ENCODE measurements at places on chromosomes 7 and 10. TPM values are rescaled to one million over a fixed set of nuclear protein-coding genes. Genes with fewer than 3 reads are reported as not detected.

Gene SLF2
- 31.3 TPM for total RNA-seq

Gene ZNF467
- 0.80 TPM for total RNA-seq

Gene ABCC2
- 0.80 TPM for total RNA-seq

Gene GSAP
- total RNA-seq, result 5.8 TPM

Gene ITGB8
- total RNA-seq, result 32.9 TPM

Gene ACSL5
- 18.3 TPM for total RNA-seq

Gene PIK3AP1
- 2.1 TPM for total RNA-seq

Gene BEND7
- 8.0 TPM for total RNA-seq

- no peak for DNase-seq
Measured at GRCh38 chr7:72118366-72118765, 293.8 kb downstream of the CALN1 start.

GRCh38 chr7:154909241-154910105 lies 93.5 kb downstream of the PAXIP1 start:
- DNase-seq, result no peak

- DNase-seq, result no peak
Measured at GRCh38 chr7:151433721-151434400, 6.1 kb downstream of the CRYGN start.

- no peak for DNase-seq
Measured at GRCh38 chr10:16999665-17000451, 129.8 kb downstream of the CUBN start.

- DNase-seq, result no peak
Measured at GRCh38 chr10:132460071-132460470, 63.1 kb downstream of the PWWP2B start.

DNA sequence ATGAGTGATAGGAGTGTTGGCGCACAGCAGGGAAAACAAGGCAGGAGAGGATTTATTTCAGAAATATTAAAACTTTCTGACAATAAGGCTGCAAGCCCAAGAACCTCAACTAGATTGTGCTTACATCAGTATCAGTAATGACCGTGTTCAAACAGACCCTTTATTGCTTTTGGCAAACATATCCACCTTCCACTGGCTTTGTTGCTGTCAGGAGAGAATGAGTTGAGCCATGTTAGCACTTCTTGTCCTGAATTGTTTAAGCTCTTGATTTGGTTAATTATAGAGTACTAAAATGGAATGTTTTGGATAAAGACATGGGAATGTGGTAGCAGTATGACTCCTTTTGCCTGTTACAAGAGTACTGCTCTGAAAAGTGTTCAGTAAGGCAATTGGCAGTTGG lies 3.8 kb downstream of the AHCYL2 start:
- DNase-seq, result no peak

GRCh38 chr7:130959743-130960207 lies 225.8 kb upstream of the KLF14 start:
- DNase-seq, result peak; percentile 93

DNA sequence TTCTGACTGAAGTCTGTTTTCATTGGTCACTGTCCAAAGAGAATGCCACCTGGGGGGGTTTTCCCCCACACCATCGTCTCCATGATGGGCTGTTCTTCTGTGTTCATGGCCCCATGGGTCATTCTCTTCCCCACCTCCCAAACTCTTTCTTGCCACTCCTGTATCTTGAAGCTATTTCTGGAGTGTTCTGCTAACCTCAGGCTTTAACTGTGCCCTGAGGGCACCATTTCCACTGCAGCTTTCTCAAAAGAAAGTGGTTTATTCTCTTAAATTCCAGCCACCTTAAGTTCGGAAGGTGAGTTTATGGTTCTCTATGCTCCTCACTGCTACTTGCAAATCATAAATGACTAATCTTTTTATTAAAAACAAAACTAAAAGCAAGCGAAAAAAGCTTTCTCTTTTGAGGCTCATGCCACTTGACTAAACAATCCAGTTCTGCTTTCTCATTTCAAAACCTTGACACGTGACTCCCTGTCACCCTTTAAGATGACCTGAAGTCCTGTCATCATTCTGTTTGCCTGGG lies 7.4 kb upstream of the APBB1IP start:
- DNase-seq, result no peak

DNA sequence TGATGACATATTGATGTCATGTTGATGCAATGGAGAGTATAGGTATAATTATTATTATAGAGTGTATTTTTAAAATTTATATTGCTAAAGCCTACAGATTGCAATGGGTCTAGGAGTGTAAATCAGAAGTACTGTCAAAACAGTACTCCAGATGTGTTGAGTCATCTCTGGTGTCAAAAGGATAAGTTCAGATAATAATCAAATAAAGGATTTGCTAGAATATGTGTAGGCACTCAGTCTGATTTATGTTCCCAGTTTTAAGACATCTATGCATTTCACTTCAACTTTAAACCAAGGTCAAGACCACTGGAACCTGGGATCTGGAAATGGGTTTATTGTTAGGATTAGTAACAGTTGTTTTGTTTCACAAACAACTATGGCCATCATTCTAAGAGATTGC lies 342.3 kb upstream of the BMPER start:
- DNase-seq, result no peak

DNA sequence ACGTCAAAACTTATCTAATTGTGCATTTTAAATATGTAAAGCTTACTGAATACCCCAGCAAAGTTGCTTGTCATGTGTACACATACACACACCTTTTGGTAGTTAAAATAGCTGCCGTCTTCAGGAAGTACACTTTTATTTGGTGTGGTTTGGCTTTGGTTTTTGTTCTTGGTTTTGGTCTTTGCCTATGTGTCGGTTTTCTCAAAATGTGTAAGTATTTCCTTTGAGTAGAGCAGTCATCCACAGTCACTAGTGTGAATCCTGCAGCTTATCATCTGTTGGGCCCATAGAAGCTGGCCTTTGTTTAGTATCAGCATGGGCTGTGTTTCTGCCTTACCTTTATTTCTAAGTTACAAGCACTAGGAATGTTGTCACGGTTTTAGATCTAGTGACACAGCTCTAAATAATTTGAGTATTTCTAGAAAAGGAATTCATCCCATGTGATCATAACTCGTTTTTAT lies 35.3 kb downstream of the NET1 start:
- no peak for DNase-seq

GRCh38 chr7:66142996-66143395 lies 28.3 kb downstream of the CRCP start:
- DNase-seq, result no peak

DNA sequence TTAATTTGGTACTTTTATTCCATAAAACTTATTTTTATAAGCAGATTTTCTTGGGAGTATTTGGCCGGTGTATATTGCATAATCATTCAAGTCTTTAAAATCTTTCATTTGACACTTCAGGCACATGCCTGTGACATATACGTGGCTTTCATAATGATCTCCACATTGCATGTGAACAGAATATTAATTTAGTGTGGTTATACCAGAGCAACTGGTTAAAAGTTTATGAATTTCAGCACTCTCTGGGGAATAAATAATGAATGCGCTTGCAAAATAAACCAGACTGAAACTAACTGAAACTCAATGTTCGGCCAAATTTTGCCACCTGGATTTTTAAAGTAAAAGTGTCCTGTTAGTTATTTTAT lies 242.3 kb downstream of the GLI3 start:
- DNase-seq, result no peak

DNA sequence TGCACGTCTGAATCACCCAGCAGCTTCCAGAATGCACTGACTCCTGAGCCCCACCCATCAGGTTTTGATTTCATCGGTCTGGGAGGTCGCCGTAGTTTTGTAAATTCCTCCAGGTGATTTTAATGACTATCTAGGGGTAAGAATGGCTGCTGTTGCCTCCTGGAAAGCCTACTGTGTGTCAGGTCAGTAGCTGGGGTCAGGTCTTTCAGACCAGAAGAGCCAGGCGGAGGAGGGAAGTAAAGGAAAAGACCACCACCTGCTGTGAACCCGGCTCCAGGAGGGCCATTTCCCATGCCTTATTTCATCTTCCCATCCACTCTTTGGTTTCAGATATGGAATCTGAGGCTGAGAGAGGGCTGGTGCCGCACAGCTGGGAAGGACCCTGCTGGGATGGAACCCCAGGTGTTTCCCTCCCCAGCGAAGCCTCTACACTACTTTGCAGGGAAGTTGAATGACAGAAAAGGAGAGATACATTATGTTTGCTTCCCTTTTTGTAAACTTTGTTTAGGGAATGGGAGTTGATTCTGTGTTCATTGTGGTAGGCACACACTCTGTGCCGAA lies 19.8 kb downstream of the ADAMTS14 start:
- DNase-seq, result no peak

- DNase-seq, result no peak
Measured at GRCh38 chr7:90832726-90833125, 236.6 kb downstream of the CDK14 start.

DNA sequence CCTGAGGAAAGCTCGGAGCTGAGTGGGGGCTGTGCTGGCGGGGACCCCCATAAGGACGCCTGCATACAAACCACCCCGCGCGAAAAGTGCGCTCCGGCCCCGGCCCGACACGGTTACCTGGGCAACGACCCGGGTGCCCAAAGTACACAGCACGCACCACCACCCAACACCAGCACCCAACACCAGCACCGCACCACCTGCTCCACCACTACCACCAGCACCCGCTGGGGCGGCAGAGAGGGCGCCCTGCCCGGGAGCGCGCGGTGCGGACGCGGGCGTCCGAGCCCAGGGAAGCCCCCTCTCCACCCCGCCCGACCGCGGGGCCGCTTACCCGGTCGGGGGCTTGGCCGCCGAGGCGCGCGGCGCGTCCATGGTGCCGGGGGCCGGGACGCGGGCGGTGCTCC lies 345 bp downstream of the COBL start:
- DNase-seq, result peak; percentile 67

- DNase-seq, result no peak
Measured at GRCh38 chr7:82714883-82715282, 271.3 kb upstream of the CACNA2D1 start.

DNA sequence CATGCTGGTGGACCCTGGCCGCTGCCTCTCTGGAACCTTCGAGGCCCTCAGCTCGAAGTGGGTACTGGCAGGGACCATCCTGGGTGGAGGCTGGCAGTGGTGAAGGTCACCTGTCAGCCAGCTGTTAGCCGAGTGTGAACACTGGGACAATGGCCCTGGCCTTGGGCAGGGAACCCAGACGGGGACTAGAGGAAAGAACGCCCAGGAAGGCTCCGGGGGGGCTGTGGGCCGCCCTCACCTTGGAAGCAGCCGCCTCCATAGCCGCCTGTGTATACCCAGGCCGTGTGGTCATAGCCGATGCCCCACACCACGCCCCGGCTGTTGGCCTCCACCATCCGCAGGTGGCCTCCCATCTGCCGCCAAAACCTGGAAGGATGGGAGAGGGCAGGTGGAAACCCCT lies 17.6 kb downstream of the BHLHA15 start:
- no peak for DNase-seq

DNA sequence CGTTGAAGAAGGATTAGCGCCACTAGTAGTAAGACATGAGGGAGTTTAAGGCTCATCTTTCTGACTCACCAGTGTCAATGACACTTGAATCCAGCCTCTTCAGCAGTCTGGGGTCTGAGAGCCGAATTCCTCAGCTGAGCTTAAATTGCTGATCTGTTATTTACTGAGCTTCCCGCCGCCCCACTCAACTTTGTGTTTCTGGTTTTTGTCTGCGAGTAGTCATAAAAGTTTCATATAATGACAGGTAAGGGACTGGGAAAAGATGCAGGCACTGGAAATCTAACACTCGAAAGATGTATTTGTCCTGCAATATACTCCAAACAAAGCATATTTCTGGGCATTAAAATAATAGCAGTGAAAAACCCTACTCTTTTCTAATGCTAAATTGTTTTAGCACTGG lies 51.2 kb upstream of the RELN start:
- peak; percentile 19 for DNase-seq

DNA sequence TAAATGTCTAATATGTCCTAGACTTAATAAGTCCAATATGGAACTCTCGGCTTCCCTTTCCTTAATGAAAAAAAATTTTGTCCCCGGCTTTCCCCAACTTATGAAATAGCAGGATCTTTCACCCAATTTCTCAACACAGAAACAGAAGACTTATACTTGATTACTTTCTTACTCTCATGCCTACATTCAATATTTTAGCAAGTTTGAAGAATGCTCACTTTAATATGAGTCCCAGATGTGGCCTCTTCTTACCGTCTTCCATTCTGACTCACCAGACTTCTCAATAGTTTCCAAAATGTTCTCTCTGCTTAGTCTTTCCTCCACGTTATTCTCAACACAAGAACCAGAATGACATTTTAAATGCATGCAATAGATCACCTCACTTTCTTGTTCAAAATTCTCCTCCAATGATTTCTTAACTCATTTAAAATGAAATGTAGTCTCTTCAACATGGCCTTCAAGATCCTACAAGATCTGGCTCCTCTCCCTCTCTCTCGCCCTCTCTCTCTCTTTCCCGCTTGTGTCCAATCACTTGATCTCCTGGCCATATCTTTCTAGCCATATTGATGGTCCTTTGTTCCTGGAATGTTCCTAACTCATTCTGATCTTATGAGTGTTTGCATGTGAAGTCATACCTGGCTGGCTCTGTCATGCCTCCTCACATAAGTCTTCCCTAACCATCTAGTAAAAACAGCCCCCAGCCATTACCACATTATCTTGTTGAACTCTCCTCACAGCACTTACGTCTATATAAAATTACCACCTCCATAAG lies 119.7 kb upstream of the FAM3C start:
- DNase-seq, result no peak

DNA sequence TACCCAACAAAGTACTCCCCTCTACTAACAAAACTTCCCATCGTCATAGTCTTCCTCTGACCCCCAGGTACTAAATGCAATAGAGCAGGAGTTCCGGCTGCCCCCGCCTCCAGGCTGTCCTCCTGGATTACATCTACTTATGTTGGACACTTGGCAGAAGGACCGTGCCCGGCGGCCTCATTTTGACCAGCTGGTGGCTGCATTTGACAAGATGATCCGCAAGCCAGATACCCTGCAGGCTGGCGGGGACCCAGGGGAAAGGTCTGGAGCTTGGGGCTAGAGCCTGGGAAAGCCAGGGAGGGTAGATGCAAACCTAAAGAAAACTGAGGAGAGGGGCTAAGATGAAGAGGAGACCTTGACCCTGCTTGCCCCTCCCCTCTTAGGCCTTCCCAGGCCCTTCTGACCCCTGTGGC lies 15.3 kb downstream of the EPHB6 start:
- no peak for DNase-seq

DNA sequence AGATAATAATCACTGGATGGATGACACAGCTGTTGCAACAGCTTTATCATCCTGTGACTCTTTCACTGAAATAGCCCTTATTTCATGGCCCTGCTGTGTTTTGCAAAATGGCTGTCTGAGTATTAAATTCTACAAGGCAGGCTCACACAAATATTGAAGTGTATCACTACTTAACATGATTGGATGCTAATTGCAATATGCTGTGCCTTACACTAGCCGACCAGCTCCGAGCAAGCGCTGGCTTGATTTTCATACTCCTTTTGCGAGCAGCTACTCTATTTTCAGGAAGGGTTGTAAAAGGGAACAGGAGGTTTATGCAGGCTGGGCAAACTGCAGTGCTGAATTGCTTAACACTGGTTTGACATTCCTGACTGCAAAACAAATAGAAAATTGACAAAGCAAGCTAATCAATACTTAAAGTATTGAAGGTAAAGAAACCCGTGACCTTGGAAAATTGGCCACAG lies 121.6 kb downstream of the CACNB2 start:
- no peak for DNase-seq

DNA sequence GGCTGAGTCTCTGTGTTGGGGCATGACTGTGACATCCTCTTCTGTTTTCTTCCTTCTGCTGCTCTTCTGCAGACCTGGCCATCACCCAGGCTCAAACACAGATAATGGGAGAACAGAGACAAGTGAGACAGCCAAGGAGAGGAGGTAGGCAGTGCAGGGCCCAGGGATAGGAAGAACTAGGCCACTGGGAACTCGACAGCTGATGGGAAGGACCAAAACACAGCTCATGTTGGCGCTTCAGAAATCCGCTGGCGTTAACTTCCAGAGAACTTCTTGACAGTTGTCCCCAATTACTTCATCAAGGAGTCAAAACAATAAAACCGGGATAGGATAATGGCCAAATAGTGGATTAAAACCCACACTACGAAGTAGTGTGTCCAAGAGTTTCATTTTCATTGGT lies 97.0 kb upstream of the PALS2 start:
- DNase-seq, result no peak

Data from Daoy (cell line).